DND-41 (cell line): ENCODE measurements at places on chromosomes 5 and 9.
A peak's percentile ranks its signal among the peaks of the same experiment; 100 is the strongest.

- no peak for DNase-seq
Observed at GRCh38 chr9:87035879-87036278, 88.6 kb upstream of the GAS1 start.

DNA sequence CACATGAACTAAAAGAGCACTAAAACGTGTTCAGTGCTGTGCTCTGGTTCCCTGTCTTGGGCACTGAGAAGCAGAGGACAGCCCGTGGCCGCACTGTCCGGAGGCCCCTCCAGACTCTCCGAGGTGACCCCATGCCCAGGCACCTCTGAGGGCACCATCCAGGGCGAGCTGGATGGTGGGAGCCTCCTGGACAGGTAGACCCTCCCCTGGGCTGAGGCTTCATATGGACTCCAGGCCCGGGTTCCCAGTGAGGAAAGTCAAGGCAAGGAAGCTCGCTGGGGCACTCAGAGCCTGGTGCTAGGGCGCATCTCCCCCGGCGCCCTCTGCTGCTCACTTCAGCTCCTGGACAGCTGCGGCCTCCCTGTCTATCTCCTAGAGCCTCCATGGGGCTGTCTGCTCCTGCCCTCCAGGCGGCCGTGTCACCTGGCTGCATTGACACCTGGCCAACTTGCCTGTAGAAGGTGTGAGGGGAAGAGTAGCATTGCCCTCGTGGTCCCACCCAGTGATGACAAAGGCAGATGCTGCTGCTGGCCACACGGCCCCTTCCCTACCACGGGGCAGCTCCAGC is 178.2 kb upstream of the IRX1 start:
- no peak for DNase-seq

DNA sequence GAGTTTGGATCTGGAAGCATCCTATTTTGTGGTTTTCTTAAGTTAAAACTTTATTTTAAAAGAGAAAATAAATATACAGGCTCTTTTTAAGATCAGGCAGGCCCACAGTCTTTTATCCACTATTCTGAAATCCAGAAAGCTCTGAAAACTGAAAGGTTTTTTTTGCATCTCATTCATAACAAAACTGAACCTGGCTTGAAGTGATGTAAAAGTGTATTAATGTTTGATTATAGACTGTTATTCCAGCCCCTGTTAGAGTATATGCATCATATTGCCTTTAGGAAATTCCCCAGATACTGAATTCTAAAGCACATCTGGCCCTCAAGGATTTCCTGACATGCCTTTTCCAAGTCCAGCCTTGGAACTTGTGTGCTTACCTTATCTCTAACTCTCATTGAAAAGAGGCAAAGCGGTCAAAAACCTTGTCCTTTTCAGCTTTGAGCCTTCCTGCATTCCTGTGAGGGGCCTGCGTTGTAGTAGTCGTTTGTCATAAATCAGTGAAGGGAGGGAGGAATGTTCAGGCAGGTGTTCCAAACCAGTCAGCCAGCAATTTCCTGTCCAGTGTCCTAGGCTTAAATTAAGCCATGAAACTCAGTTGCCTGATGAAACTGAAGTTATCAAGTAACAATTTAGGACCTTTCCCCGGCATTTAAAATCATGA is 110.4 kb downstream of the TLE4 start:
- no peak for DNase-seq

DNA sequence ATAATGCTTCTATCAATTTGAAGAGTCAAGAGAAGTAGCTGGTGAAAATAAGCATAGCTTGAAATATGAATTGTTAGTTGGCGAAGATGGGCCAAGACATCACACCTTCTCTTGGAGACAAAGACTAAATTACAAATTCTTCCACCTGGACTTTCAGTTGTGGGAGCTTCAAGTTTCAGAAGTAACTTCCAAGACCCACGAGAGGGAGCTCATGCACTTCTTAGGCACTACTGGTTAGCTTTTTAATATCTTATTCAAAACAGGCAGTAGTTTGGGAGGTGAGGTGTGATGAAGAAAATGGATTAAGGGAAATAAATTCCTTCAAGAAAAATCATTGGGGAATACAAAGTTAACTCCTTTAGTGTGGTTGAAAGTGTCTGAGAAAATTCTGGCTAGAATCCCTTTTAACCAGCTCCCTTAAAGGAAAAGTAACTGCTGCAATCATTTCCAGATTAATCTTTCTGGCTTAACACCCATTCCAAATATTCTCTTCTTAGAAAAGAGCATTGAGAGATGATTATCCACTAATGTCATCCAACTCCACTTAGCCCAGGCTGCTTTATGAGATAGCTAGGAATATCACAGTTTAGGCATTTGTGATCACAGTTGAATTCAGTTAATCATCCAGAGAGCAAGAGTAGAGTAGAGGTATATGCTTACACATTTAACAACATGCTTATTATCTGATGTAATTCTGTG is 139.5 kb upstream of the DMRTA1 start:
- peak; percentile 15 for DNase-seq

DNA sequence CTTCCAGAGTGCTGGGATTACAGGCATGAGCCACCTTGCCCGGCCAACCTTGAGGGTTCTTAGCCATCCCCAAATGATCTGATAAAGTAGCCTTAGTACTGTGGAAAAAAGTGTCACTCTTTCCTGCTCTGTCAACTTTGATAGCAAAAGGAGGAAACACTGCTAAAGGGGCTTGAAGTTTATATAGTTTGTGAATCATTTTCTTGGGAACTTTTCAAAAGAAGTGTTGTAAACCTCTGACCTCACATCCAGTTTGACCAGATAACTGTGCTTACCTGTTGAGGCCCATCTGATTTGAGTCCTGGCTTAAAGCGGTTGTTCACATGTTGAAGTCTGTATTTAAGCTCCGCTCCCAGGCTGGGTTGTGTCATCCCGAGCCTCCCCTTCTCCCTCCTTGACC is 303.3 kb downstream of the DOCK8 start:
- no peak for DNase-seq

DNA sequence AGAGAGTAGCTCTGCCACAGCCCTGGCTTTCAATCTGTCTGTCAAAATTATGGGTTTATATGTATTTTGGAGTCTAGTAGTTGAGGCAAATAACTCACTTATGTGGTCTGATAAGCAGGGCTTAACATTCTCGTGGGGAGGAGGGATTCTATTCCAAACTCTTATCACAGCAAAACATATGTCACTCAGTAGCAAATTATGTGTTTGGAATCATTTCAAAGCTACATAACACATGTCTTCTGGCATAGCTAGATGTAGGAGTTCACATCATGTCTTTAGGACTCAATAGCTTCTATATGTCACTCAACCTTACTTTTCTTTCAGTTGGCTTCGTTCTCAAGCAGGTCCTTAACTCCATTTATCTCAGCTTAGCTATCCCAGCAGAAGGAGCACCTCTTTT is 144.5 kb upstream of the SEMA6A start:
- DNase-seq = no peak
